ENCODE measurements at places on chromosomes 4 and X.

DNA sequence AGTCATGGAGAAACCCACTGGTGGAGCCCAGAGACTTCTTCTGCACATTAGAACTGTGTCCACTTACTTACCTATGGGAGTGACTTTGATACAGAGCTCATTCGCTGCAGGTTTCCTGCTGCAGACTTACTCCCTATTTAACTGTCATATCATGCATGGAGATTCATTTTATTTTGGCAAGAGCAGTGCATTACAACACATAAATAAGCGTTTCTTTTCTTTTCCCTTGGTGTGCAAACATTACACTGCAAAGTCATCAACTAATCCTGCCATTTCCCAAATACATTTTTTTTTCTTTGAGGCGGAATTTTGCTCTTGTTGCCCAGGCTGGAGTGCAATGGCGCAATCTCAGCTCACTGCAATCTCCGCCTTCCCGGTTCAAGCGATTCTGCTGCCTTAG is 230.9 kb upstream of the SFRP2 start:
- DNase-seq = no peak

DNA sequence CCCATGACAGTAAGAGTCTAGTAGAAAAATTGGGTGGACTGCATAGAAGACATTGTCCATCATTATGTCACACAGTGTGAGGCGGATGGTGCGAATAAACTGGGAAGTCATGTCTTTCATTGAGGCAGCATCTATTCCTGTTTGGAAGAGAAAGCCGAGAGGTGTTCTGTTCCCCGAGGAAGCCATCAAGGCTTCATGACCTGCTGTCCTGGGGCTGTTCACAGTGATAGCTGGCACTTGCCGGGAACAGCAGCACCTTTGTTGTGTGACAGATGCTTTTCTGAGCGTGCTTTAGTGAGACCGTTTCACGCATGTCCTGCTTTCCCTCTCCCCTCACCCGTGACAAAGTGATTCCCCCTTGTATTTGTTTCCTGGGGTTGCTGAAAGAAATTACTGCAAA is 20.3 kb downstream of the RGS12 start:
- DNase-seq = peak; percentile 21

GRCh38 chrX:1451661-1452515 is 821 bp downstream of the ASMTL start:
- DNase-seq = peak; percentile 37

DNA sequence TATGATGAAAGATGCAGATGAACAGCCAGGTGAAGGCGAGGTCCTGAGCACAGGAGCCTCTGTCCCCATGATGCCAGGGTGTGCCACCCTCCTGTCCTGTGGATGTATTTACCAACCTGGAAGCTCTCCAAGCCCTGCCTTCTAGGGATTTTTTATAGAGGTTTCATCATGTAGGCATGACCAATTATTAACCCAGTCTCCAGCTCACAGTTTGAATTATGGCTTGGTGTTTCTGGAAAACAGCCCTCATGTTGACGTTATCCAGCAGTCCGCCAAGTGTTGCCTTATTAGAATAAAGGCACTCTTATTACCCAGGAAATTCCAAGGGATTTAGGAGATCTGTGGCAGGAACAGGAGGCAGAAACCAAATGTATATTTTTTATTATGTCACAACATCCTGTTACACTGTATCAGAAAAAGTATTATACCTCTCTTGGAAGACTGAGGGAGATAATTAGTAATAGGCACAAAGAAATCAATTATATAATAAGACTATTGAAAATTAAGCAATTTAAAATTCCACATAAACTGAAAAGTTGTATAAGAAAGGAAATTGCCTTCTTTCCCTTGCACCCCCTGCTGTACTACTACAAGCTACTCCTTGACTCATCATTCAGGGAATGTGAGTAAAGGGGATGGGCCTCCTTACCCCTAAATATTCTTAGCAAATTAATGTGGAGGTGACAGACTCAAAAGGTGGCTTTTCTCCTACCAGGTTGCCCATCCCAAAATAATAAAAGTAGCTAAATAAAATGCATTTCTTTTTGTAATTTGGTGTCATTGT is 129.6 kb downstream of the ZNF330 start:
- no peak for DNase-seq

GRCh38 chrX:100870527-100870926 is 3.6 kb downstream of the NOX1 start:
- DNase-seq = no peak

GRCh38 chr4:42278709-42279324 is 118.5 kb upstream of the SHISA3 start:
- DNase-seq = no peak

DNA sequence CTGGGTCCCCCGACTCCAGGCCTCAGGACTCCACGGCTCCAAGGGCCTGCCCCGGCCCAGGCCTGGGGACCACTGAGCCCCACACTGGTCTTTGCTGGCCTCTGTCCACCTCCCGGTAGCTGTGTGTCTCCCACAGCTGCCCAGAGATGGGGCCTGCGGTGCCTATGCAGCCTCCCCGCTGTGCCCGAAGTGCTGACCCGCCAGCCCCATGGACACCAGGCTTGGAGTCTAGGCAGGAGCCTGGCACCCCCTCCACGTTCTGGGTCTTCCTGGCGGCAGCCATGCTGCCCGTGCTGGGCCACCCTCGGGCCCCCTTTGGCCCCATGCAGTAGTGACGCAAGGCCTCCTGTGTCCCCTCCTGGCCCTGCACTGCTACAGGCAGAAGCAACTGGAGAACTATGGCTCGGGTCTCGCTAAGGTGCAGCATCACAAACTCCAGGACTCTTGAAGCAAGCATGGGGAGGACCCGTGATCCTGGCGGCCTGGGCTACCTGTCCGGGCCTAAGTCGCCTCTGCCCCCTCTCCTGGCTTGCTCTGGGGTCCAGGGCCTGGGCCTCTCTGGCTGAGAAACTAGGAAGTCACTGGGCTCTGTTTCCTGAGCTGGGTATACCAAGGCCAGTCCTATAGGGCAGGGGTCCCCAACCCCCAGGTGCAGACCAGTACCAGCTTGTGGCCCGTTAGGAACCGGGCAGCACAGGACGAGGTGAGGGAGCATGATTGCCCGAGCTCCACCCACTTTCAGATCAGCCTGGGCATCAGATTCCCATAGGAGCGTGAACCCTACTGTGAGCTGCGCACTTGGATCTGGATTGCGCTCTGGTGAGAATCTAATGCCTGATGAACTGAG is 917 bp downstream of the MYL5 start:
- peak; percentile 68 for DNase-seq

DNA sequence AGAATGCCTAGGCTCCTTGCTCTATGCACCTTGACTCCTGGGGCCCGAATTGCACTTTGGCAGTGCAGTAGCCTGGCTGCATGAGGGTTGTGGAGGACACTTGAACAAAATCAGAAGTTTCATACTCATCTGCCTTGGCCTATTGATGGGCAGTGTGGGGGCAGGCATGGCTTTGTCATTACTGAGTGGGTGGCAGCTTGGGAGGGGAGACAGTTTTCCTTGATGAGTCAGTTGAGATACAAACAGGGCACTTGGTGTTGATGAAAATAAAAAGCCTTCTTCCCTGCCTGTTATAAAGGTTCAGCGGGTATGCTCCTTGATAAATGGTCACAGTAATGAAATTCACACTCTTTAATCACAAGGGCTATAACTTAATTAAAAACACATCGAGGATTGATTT is 126.8 kb upstream of the MAMLD1 start:
- DNase-seq = no peak

GRCh38 chrX:94831364-94831763 is 1157.4 kb downstream of the FAM133A start:
- no peak for DNase-seq

GRCh38 chr4:168059251-168059650 is 33.1 kb upstream of the ANXA10 start:
- DNase-seq = no peak

DNA sequence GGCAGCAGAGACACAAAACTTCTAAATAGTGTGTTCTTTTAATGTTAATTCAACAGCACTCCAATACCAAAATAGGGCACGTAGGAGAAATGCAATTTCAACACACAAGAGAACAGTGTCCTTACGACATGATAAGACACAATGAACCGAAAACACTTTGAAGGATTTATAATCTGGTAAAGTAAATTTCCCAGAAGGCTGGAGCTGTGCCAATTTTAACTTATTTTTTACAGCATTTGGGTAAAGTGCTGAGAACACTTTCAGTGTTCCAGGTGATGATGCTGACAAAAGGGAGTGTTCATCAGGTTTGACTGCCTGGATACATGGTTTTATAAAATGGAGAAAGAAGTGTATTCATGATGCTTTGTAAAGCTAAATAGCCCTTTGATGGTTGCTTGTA is 76.5 kb downstream of the MAPK10 start:
- no peak for DNase-seq

DNA sequence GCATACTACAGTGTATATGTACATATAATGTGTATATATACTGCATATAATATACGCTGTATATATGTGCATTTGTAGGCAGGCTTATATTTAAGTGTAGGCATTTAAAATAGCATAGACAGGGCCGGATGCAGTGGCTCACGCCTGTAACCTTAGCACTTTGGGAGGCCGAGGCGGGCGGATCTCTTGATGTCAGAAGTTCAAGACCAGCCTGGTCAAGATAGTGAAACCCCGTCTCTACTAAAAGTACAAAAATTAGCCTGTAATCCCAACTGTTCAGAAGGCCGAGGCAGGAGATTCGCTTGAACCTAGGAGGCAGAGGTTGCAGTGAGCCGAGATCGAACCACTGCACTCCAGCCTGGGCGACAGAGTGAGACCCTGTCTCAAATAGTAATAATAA is 78.4 kb downstream of the JAKMIP1 start:
- no peak for DNase-seq

DNA sequence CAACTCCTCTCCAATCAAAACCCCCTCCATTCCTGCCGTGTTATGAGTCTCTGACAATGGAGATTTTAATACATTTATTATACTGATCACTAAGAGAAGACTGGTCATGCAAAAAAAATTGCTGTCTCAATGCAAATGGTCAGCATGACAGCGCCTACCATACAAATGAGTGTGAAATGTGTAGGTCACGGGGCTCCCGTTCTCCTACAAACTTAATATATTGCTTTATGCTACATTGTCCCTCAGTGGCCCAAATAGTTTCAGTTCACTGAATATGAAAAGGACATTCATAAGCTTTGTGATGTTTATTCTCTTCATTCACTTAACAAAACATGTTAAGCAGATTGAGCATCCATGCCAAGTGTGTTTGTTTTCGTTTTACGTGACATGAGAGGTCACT is 116.1 kb downstream of the SPANXN3 start:
- no peak for DNase-seq

- DNase-seq = no peak
Measured at GRCh38 chr4:171007618-171008390, 805.4 kb upstream of the GALNTL6 start.

GRCh38 chr4:8761824-8762205 is 109.8 kb downstream of the HMX1 start:
- no peak for DNase-seq

All from activated T-cell treated with anti-CD3 and anti-CD28 coated beads, Interleukin-2, amount 50 U/mL, for 24 hours (primary cell).